ENCODE measurements at places on chromosomes 13 and 19.

DNA sequence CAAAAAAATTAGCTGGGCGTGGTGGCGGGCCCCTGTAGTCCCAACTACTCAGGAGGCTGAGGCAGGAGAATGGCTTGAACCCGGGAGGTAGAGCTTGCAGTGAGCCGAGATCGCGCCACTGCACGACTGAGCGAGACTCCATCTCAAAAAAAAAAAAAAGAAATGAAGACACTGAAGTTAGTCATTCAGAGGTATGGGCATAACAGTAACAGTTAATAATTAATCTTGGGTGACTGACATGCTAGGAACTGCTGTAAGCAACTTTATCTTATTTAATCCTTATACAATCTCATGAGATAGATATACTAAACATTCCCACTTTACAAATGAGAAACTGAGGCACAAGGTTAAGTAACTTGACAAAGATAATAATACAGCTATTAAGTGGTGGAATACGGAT is 4.9 kb downstream of the SKA3 start:
- H3K4me1 ChIP-seq = peaks cover 6% of the 10 kb centered on the region
- H3K27ac ChIP-seq = no peak overlapping the region
- H3K27me3 ChIP-seq = no peaks in the 10 kb centered on the region
- H3K4me3 ChIP-seq = no peak overlapping the region
- no peaks in the 10 kb centered on the region for H3K36me3 ChIP-seq
- DNase-seq = no peak

DNA sequence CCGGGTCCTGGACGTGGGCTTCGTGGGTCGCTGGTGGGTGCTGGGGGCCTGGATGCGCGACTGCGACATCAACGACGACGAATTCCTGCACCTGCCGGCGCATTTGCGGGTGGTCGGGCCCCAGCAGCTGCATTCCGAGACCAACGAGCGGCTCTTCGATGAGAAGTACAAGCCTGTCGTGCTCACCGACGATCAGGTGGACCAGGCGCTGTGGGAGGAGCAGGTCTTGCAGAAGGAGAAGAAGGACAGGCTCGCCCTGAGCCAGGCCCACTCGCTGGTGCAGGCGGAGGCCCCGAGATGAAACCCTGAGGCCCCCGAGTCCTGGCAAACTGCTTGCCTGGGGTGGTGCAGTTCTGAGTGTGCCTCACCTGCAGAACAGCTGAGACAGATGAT is 787 bp downstream of the TIMM29 start:
- no peaks in the 10 kb centered on the region for H3K27me3 ChIP-seq
- peak overlapping the region; percentile 36 for H3K4me3 ChIP-seq
- H3K4me1 ChIP-seq = peaks cover 28% of the 10 kb centered on the region
- DNase-seq = no peak
- H3K27ac ChIP-seq = peak overlapping the region; percentile 86
- H3K36me3 ChIP-seq = no peaks in the 10 kb centered on the region

DNA sequence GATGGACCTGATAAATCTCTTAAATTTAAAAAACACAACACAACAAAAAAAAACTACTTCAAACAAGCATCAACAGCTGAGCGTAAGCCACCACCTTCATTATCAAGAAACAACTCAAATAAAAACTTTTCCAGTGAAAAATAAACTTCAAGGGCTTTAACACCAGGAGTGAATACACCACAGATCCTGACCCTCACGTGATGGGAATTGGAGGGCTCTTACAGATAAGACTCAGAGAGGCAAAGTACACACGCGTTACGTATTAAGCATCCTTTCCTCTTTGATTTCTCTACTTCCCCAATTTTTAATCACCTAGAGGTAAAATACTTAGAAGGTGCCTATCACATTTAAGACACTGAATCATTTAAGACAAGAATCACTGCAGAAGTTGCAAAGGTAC is 573 bp upstream of the STARD13 start:
- peaks cover 31% of the 10 kb centered on the region for H3K4me1 ChIP-seq
- H3K27me3 ChIP-seq = no peaks in the 10 kb centered on the region
- no peaks in the 10 kb centered on the region for H3K36me3 ChIP-seq
- no peak for DNase-seq
- H3K27ac ChIP-seq = peak overlapping the region; percentile 91

- no peak overlapping the region for H3K27ac ChIP-seq
- peaks cover 12% of the 10 kb centered on the region for H3K4me1 ChIP-seq
- H3K27me3 ChIP-seq = no peaks in the 10 kb centered on the region
- DNase-seq = no peak
These were observed 16.2 kb upstream of the DOCK9 start for GRCh38 chr13:98994080-98994479.
